NCI-H526 treated with DMSO at 0.1 percent for 48 hours (cell line): ENCODE measurements at places on chromosomes 13 and 19.
A peak's percentile ranks its signal among the peaks of the same experiment; 100 is the strongest.

DNA sequence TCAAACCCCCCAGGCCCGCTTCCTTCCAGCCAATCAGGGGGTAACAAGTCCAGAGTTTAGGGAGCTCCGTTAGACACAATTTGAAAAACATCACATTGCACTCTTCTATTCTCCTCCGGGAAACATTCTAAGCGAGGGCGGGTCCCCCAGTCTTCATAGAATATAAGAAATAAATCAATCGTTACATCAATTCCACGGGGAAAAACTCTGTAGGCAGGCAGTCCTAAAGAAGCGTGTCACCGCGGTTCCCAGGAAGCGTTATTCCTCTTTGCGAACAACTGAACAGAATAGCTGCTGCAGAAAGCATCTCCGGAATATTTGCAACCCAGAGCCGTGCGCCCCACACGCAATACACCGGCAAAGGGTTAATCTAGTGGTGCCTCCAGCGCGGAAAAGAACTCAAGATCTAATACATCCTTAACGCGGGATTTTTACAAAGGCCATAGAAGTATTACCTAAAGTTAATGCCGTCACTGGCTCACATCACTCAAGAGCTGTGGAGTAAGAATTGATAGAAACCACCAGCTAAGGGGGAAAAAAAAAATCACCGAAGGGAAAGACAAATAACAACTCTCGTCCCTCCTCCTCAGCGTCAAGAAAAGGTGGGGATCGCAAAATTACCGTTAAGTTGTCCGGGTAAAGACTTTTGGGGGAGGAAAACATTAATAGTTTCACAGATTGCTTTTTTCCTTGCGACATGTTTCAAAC lies 65.1 kb downstream of the KCNRG start:
- peak; percentile 85 for DNase-seq

DNA sequence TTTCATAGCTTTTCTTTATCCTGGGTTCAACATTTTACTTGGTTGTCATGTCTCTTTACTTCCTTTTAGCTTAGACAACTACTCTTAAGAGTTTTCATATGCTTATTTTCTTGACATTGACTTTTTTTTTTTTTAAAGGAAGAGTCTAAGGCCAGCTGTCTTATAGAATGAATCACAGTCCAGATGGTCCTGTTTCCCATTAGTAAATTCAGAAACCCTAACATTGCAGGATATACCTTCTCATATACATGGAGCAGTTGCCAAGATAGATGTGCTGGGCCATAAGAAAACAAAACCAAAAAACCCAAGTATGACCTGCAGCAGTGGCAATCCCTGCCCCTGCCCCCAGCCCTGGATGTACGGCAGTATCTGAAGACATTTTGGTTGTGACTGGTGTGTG lies 72.8 kb downstream of the COG3 start:
- DNase-seq = no peak

DNA sequence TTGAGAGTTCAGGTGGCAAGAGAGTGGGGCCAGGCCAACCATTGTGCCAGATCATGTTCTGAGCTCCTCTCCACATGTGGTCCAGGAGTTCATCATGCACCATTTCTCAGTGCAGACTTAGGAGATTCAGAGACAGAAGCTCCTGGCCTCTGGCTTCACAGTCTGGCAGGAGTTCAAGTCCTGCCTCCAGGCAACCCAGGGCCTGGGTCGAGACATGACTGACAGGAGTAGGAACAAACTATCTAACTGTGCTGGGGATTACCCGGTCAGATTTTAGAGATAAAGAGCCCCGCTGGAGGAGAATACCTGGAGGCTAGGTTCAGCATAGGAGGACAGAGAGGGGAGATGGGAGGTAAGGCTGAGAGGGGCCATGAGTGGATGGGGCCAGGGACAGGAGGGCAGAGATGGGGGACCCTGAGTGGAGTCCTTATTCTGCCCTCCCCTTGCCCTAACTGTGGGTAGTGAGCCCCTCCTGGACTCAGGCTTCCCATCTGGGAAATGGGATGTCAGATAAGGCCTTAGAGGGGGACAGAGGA lies 906 bp upstream of the CYP4F11 start:
- no peak for DNase-seq

- no peak for DNase-seq
These were observed 99.0 kb upstream of the TNFSF11 start for GRCh38 chr13:42474954-42475353.

- no peak for DNase-seq
These were observed 18.7 kb downstream of the PPP5C start for GRCh38 chr19:46365561-46365960.

DNA sequence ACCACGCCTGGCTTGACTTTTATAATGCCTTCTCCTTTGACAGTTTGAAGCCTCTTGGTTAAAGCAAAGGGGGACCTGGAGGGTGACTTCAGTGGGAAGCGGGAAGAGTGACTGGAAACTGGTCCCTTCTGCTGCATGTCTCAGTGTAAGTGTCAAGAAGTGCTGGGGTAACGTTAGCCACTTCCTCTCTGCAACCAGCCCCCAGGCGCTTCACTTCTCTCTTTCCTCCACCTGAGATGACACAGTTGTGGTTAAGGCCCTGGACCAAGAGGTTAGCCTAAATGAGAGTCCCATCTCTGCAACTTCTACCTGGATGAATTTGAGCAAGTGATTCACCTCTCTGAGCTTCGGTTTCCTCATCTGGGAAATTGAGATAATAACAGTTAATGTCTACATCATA lies 16.3 kb downstream of the LEUTX start:
- DNase-seq = no peak

GRCh38 chr19:47707135-47707925 lies 5.9 kb upstream of the EHD2 start:
- peak; percentile 50 for DNase-seq

DNA sequence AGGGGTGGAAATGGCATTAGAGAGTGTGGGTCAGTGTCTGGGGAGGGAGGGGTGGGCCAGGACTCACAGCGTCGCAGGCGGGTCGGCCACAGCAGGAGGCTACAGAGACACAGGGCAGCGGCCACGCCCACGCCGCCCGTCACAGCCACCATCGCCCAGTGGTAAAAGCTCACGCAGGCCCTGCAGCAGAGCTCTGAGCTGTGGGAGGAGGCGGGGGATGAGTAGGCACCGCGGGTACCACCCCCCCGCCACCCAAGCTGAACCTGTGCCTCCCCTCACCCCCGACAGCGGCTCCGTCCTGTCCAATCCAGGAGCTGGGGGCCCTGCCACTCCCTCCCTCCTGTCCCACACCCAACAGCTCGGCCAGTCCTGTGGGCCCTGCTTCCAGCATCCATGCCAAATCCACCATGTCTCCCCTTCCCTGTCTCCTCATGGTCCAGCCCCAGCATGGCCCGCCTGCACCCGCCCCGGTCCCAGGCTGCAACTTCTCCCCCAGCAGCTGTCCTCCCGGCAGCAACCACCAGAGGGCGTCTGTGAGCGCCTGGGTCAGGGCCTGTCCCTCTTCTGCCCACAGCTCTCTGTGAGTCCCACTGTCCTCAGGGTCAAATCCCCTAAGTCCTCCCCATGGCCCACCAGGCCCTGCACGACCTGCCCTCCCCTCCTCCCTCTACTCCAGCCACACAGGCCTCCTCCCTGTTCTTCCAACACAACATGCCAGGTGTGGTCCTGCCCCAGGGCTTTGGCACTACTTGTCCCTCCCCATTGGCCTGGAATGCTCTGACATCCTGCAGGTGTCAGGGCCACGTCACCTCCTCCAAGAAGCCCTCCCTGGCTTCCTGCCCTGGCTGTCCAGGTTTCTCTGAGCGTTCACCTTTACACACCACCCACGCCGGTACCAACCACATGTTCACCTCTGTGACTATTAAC lies 6.0 kb downstream of the TEKTIP1 start:
- no peak for DNase-seq

GRCh38 chr13:92460479-92460878 lies 766.1 kb upstream of the GPC6 start:
- DNase-seq = no peak

- DNase-seq = no peak
These were observed 83.1 kb upstream of the OXGR1 start for GRCh38 chr13:97077341-97077740.

DNA sequence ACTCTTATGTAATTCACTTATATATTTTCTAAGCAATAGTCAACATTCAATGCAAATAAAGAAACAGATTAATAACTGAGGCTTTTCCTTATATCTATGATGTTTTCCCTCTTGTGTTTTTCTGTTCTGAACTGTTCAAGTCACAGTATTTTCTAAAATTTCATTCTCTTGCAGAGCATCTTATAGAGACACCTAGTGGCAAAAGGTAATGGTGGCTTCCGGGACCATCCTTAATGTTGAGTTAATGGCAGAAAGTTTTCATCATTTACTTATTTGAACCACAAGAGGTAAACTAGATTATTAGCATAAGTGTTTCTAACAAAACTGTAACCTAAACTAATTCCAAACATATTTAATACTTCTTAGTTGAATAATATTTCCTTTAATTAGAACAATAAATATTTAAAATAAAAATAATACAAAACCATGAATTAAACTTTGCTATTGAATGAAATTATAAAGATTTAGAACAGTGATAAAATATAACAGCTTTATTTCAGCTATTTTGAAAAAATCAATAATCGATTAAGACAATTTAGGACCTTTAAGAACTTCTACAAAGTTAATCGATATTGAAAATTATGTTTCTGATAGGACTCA lies 1.7 kb upstream of the SLITRK5 start:
- DNase-seq = peak; percentile 75

GRCh38 chr13:97188207-97188606 lies 33.9 kb upstream of the MBNL2 start:
- no peak for DNase-seq

DNA sequence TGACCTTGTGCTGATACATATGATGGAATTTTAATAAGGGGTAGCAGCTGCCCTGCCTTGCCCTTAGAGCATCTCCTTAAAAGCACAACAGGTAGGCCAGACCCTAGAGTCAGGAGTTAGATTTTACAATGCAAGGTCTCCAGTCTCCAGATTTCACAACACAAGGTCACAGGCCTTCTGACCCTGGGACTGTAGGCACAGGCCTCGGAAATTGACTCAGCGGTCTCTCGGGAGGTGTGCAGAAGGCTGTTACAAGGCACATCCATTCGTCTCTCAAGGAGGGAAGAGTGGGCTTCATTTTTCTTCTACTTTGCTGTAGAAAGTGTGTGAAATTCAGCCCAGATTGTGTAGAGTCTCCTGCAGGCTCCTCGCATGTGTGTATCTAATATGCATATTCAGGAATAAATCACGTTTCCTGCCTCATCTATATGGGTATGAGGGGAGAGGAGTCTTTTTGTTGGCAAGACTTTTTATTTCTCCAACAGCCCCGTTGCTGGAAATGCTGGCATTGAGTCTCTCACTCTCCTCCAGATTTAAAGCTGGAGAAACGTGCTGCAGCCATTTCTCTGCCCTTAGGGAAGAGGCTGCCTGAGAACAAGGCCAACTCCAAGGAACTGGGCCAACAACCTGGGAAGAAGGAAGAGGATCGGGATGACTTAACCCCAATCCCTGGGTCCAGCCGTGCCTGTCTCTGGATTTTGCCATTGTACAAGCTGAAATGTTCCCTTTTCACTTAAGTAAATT lies 24.5 kb downstream of the UQCRFS1 start:
- no peak for DNase-seq

DNA sequence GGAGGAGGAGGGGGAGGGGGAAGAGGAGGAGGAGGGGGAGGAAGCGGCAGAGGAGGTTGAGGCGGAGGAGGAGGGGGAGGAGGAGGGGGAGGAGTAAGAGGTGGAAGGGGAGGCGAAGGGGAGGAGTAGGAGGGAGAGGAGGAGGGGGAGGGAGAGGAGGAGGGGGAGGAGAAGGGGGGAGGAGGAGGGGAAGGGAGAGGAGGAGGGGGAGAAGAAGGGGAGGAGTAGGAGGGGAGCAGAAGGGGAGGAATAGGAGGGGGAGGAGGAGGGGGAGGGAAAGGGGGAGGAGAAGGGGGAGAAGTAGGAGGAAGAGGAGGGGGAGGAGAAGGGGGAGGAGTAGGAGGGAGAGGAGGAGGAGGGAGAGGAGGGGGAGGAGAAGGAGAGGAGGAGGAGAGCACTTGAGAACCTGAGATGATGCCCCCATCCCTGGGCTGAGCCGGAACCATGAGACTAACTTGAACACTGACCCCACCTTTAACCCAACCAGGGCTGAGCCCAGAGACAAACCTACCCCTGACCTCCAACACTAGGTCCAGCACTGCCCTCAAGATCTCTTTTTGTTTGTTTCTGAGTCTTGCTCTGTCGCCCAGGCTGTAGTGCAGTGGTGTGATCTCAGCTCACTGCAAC lies 12.6 kb downstream of the ABCA7 start:
- DNase-seq = no peak

DNA sequence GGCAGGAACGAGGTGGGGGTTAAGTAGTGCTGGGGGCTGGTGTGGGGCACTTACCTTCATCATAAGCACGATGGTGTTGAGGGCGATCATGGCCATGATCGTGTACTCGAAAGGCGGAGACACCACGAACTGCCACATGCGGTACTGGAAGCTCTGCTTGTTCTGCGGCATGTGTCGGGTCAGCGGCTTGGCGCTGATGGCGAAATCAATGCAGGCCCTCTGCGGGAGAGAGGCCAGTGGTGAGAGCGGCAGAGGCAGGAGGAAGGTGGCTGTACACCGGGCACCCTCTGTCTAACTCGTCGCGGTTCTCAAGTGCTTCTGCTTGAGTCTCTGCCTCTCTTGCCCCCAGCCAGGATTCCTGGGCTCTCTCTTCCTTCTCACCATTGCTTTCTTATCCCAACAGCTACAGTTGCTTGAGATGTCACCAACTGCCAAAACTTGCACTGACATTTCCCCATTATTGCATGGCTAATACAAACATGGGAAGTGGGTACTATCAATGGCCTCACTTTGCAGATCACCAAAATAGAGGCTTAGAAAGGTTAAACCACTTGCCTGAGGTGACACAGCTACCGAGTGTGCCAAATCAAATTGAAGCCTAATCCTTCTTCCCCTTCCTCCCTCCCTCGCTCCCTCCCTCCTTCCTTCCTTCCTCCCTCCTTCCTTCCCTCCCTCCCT lies 105.0 kb downstream of the IER2 start:
- DNase-seq = no peak

- no peak for DNase-seq
These were observed 134.9 kb downstream of the GPC5 start for GRCh38 chr13:91533354-91533753.

DNA sequence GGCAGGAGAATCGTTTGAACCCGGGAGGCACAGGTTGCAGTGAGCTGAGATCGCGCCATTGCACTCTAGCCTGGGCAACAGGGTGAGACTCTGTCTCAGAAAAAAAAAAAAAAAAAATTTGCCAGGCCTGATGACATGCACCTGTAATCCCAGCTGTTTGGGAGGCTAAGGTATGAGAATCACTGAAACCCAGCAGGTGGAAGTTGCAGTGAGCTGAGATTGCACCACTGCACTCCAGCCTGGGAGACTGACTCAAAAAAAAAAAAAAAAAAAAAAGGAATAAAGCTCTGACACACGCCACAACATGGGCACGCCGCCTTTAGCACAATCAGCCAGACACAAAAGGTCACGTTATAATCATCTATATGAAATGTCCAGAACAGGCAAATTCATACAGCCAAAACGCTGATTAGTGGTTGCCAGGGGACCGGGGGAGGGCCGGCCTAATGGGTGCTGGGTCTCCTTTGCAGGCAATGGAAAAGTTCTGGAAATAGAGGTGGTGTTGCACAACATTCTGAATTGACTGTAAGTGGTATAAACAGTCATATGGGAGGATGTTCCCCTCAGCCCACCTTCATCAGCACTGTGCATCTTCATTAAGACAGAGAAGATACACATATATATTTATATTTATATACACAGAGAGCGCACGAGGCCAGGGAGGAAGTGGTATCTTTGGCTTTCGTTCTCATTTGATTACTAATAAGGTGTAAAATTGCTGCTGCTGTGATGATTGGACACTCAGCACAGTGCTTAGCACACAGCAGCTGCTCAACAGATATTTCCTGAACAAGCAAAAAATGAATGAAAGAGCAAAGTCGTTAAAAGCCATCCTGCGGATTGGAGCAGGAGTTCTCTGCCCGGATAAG lies 3.8 kb downstream of the HSPBP1 start:
- no peak for DNase-seq

GRCh38 chr19:40191836-40192646 lies 815 bp downstream of the MAP3K10 start:
- DNase-seq = no peak
